Endothelial cell (in vitro differentiated cells): ENCODE measurements at places on chromosomes 5 and 9.

- no peak for DNase-seq
Measured at GRCh38 chr5:63961125-63961597, 1.1 kb downstream of the HTR1A start.

- DNase-seq = no peak
Measured at GRCh38 chr9:121483049-121483448, 16.6 kb downstream of the GGTA1 start.

GRCh38 chr9:70389621-70390266, 24.7 kb downstream of the KLF9 start:
- DNase-seq = peak; percentile 15

- DNase-seq = no peak
Measured at GRCh38 chr9:134226221-134226930, 62.0 kb upstream of the RNU6ATAC start.

- DNase-seq = no peak
Measured at GRCh38 chr5:6482735-6483134, 34.1 kb downstream of the UBE2QL1 start.

GRCh38 chr5:103216137-103216536, 42.4 kb upstream of the MACIR start:
- DNase-seq = no peak

GRCh38 chr5:134784946-134785620, 26.5 kb downstream of the DDX46 start:
- DNase-seq = no peak

- peak; percentile 9 for DNase-seq
Measured at GRCh38 chr5:88671505-88672499, 211.2 kb downstream of the MEF2C start.

- DNase-seq = peak; percentile 40
Measured at GRCh38 chr5:170632266-170632984, 128.6 kb downstream of the KCNIP1 start.

GRCh38 chr5:74148321-74148720, 492.2 kb downstream of the ENC1 start:
- DNase-seq = no peak

DNA sequence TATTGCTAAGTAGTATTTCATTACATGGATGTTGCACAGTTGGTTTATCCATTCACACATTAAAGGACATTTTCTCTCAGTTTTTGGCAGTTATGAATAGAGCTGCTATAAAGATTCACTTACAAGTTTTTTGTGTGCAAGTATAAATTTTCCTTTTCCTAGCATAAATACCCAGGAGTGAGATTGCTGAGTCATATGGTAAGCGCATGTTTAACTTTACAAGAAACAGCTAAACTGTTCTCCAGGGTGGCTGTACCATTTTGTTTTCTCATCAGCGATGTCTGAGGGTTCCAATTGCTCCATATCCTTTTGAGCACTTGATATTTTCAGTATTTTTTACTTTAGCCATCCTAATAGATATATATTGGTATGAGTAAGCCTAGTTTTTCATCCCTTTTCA, 16.4 kb upstream of the ABCA1 start:
- DNase-seq = no peak

DNA sequence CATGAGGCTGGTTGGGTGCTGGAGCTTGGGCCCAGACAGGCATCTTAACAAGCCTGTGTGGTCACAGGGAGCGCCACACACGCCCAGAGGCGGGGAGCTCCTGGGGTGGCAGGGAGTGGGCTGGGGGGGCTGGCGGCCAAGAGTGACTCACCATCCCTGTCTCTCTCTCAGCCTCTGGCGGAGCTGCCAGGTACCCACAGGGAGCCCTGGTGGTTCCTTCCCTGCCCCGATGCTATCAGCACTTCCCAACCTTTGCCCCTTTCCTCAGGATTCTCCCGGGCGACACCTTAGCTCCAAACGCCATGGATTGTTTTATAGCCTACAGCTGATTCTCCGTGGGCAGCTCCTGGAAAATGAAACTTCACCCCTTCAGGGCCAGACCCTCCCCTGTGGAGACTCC, 5.5 kb downstream of the SLC9A3 start:
- no peak for DNase-seq

- no peak for DNase-seq
Measured at GRCh38 chr9:87112656-87113055, 165.3 kb upstream of the GAS1 start.

- no peak for DNase-seq
Measured at GRCh38 chr5:12861886-12862654, 957.8 kb upstream of the CTNND2 start.

DNA sequence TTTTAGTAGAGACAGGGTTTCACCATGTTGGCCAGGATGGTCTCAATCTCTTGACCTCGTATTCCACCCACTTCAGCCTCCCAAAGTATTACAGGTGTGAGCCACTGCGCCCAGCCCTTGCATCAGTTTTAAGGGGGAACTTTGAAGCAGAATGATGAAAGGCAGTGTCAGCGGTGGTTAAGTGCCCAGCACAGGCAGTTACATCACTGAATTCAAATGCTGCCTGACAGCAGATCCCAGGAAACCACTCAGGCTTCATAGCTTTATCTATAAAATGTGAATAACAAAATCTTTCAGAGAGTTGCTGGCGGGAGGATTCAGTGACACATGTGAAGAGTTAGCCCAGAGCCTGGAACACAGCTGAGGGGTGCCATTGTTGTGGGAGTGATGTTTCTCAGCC, 26.5 kb downstream of the FGF1 start:
- no peak for DNase-seq

- no peak for DNase-seq
Measured at GRCh38 chr9:19456426-19456825, 47.6 kb downstream of the ACER2 start.

DNA sequence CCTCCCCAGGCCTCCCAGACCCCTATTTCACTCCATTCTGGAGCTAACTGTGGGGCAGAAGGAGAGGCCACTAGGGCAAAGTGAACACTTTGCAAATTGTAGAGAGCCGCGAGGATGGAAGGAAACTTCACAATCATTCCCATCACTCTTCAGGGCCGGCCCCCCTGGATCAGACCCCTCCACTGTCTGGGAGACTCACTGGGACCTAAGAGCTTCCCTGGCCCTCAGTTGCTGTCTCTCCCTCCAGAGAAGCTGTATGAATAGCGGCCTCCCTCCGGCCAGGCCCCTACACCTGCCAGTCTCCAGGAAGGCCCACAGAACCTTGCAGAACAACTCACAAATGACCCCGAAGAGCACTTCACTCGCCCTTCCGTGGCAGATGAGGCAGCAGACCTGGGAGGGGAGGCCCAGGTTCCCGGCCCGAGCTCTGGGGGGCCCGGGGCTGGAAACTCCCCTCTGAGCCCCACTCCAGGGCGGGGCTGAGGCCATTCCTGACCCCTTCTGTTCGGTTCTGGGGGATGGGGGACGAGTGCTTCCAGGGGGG, 141.9 kb upstream of the IER5L start:
- DNase-seq = no peak

DNA sequence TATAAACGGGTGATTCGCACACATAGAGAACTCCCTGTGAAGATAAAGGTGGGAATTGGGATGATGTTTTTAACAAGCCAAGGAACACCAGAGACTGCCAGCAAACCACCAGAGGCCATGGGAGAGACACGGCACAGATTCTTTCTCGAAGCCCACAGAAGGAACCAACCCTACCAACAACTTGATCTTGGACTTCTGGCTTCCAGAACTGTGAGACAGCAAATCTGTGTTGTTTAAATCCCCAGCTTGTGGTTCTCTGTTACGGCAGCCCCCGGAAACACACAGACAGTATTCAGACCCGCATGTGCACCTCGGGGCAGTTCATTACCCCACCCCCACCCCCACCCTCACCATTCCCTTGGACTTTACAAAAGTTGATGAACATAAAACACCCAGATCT, 12.8 kb downstream of the AMBP start:
- no peak for DNase-seq

GRCh38 chr5:143427122-143427735, 23.7 kb upstream of the NR3C1 start:
- no peak for DNase-seq

- no peak for DNase-seq
Measured at GRCh38 chr5:173538654-173539053, 77.8 kb downstream of the BOD1 start.

DNA sequence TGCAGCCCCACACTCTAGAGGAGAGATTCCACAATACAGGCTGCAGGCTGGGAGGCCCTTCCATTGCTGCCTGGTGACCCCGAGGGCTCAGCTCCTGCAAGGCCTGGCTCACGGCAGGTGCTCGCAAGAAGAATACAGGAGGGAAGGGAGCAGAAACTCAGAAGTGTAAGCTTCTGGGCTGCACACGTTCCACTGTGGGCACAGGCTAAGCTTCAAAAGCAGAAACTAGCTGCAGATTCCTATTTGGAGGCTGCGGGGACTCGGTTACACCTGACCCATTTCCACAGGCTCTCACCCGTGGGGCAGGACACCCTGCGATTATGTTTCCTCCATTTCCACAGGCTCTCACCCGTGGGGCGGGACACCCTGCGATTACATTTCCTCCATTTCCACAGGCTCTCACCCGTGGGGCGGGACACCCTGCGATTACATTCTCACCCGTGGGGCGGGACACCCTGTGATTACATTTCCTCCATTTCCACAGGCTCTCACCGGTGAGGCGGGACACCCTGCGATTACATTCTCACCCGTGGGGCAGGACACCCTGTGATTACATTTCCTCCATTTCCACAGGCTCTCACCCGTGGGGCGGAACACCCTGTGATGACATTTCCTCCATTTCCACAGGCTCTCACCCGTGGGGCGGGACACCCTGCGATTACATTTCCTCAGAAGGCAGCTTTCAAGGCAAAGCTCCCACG, 10.3 kb downstream of the LPCAT1 start:
- no peak for DNase-seq

- peak; percentile 81 for DNase-seq
Measured at GRCh38 chr5:81165493-81166119, 67.5 kb upstream of the CKMT2 start.

DNA sequence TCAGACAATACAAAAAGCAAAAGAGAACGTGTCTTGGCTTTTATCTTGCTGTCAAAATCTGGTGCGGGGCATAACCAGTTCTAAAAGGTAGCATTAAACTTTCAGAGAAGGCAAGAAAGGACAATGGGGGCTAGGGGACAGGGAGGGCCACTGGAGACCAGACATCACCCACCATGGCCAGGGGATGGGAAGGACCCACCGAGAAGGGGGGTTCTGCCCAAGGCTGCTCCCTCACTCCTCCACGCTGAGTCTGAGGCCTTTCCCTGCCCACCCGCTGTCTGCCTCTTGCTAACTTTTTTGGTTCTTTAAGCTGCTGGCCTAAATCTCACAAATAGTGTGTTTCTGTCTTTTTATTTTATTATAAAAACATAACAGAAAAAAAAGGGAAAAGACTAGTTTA, 33.6 kb downstream of the ATPSCKMT start:
- DNase-seq = no peak

DNA sequence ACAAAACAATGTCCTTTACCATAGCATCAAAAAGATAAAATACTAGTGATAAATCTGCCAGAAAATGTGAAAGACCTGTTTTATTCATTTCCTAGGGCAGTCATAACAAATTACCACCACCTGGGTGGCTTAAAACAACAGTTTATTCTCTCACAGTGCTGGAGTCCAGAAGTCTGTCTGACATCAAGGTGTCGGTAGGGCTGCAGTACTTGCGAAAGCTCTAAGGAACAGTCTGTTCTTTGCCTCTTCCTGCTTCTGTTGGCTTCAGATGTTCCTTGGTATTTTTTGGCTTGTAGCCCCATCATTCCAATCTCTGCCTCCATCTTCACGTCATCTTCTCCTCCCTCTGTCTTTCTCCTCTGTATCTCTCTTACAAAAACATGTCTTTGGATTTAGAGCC, 51.0 kb downstream of the PTPDC1 start:
- no peak for DNase-seq

- peak; percentile 9 for DNase-seq
Measured at GRCh38 chr5:1725641-1726468, 73.8 kb downstream of the MRPL36 start.

- DNase-seq = no peak
Measured at GRCh38 chr9:71755869-71756268, 12.4 kb downstream of the CEMIP2 start.

- DNase-seq = no peak
Measured at GRCh38 chr5:154517810-154518437, 39.9 kb upstream of the HAND1 start.

DNA sequence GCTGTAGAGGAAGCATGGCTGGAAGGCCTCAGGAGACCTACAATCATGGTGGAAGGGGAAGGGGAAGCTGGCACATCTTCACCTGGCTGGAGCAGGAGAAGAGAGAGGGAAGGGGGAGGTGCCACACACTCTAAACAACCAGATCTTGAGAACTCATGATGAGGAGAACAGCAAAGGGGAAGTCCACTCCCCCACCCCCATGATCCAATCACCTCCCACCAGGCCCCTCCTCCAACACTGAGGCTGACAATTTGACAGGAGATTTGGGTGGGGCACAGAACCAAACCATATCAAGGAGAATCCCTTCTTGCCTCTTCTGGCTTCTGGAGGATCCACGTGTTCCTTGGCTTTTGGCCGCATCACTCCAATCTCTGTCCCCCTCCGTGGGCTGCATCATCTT, 13.1 kb upstream of the CMBL start:
- no peak for DNase-seq

- DNase-seq = no peak
Measured at GRCh38 chr9:20744036-20744630, 60.1 kb downstream of the FOCAD start.

DNA sequence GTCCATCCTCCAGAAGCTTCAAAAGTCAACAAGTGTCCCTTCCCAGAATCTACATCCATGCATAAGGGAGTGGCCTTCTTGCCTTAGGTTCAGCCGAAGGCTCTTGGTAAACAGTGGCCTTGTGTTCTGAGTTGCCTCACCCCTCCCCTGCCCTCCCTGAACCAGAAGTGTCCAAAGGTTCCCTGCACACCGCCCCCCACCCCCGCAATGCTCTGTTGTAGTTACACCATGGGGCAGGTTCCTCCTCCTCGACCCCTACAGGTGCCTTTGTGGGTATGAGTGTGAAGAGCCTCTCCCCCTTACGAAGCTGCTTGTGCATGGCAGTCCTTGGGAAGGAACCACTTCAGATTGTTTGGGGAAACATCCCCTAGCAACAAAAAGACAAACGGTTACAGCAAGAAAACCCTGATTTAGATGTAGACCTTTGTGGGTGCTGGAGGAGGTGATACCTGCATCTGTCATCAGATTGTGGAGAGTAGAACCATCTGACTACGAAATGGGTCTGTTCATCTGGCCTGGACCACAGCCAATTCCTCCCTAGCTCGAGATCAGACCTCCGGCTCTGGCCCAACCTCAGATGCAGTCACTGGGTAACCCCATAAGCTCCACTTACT, 7.1 kb downstream of the SPACA9 start:
- DNase-seq = no peak

DNA sequence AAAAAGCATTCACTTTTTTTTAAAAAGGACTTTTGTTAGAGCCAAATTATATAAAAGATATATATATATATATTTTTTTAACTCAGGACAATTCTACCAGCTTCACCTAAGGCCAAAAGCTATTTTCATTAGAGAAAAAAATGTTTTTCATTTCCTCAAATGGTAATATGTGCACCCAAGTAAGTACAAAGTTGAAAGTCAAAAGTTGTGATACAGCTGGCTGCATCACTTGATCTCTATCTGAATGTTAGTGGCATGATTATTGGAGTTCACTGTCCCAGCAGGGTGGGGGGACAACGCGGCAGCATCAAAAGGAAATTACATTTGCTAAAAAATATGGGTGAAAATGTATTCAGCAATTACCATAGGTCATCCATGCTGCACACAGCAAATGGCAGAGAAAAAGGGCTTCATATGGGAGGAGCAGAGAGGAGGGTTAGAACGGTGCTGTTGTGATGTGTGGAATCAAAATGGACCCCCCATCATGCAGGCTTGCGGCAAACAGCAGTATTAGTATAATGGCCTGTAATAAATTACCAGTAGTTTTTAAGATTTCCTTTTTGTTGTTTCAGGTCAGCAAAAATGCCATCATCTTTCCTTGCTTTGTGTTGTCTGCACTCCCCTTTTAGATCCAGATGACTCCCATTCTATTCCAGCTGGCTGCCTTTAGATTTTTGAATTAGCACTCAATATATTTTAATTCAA, 253.7 kb downstream of the MAT2B start:
- DNase-seq = no peak
